ENCODE measurements at places on chromosomes 3 and 15.
A peak's percentile ranks its signal among the peaks of the same experiment; 100 is the strongest.

DNA sequence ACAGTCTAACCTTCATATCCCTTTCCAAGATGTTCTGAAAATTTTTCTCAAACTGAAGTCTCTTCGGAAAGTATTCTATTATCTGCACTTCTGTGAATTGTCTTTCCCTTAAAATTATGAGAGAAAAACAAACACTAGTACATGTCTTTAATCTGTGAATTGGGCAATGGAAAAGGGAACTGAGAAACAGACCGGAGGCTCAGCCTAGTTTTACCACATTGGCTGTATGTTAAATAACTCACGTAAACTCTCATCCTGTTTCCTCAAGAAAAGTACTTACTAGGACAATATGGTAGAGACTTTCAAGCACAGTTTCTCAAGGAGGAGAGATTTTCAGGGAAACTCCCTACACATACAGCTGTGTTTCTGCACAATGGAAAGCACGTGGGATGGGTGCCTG is 982.2 kb upstream of the SEMA6D start:
- no peak for DNase-seq

DNA sequence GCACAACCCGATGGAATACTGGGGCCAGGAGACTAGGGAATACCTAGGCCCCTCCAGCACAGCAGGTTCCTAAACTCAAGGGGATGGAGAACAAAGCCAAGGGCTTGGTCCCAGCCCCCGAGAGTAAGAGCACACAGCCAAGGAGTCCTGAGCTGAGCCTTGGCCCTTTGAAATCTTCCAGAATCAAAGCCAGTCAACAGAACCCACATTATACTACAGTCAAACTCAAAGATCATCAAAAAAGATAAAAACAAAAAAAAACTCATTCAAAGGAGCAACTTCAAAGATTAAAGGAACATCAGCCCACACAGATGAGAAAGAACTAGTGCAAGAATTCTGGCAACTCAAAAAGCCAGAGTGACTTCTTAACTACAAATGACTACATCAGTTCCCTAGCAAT is 217.0 kb downstream of the ISL2 start:
- no peak for DNase-seq

GRCh38 chr3:40254891-40255290 is 54.6 kb upstream of the EIF1B start:
- no peak for DNase-seq

DNA sequence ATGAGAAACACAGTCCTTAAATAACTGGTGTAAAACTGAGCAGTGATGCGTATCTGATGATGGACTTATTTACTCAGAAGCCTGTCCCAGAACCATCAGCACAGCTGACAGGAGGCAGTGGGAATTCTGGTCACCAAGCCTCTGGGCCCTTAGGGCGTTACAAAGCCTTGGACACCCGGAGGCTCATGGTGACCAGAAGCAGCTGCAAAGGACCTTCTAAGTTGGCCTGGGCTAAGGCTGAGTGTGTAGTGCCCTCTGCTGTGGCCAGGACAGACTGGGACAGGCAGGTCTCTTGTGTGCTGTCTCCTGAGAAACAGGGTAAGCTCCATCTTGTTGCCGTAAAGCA is 168.9 kb downstream of the ATP10A start:
- DNase-seq: no peak

- no peak for DNase-seq
These were observed 65.4 kb downstream of the KCNH8 start for GRCh38 chr3:19213603-19214220.

DNA sequence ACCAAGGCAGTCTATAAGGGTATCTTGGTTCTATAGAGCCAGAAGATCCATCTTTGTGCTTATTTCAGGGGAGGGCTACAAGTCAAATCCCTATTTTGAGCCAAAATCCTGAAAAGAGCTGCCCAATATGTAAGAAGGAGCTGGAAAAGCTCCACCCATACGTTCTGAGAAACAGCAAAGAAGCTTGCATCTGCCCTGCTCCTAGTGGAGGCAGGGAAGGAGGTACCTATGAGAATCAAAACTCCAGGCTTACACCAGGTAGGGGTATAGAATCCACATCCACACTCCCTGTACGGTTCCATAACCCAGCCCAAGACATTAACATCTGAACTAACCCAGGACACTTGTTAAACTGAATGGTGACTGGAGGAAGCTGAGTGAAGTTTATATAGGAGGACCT is 30.0 kb downstream of the PHC3 start:
- DNase-seq: no peak

DNA sequence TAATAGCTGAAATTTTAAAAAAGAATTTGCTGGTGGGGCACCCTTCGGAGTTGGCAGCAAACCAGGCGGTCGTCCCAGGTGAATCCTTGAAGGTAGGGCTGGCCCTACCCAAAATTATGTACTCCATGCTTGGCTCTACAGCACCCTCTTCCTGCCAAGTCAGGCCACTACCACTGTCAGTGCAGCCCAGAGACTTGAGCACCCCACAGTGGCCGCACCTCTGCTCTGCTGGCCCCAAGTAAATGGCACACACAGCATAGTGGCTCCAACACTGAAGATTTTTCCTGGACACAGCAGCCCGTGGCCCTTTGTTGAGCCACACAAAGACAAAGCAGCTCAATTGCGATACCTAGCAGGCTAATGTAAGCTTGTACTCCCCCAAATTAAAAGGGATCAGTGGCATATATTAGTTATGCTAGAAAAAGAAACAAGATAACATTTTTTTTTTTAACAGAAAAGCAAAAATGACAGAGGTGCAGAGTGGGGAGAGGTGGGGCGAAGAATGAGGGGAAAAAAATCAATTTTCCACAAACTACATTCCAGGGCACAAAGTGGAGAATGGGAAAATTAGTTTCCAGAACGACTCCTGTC is 250.5 kb downstream of the UACA start:
- DNase-seq: no peak

- no peak for DNase-seq
These were observed 23.9 kb upstream of the TXNRD3 start for GRCh38 chr3:126678693-126679317.

DNA sequence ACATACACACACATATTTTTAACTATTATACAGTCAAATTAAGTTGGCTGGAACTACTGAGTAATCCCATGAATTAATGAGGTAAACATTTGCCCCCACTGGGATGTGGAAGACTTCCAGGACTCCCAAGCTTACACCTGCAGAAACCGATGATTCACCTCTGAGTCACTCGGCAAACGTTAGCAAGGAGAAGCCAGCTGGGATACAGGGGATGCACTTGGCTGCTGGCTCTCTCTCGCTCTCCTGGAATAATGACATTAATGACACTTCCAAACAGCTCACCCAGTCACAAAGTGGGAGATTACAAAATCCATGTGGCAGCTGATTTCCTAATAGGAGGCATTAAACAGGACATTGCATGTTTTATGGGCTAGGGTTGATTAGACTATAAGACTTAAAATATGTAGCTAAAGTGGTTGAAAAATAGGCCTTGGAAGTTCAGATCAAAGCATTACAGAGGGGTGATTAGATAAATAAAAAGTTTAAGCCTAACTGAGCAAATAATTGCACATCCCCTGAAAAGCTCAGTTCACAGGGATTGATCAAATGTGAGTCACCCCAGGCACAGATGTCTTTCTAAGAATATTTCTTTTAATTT is 500.9 kb downstream of the SOX2 start:
- DNase-seq: peak; percentile 3

GRCh38 chr3:169901453-169901852 is 9.9 kb upstream of the SAMD7 start:
- DNase-seq: no peak

GRCh38 chr3:17431484-17432045 is 310.9 kb downstream of the TBC1D5 start:
- DNase-seq: no peak

GRCh38 chr3:98110550-98110908 is 20.0 kb upstream of the OR5H1 start:
- DNase-seq: no peak

- DNase-seq: no peak
These were observed 1.8 kb downstream of the MKRN2 start for GRCh38 chr3:12558706-12559105.

DNA sequence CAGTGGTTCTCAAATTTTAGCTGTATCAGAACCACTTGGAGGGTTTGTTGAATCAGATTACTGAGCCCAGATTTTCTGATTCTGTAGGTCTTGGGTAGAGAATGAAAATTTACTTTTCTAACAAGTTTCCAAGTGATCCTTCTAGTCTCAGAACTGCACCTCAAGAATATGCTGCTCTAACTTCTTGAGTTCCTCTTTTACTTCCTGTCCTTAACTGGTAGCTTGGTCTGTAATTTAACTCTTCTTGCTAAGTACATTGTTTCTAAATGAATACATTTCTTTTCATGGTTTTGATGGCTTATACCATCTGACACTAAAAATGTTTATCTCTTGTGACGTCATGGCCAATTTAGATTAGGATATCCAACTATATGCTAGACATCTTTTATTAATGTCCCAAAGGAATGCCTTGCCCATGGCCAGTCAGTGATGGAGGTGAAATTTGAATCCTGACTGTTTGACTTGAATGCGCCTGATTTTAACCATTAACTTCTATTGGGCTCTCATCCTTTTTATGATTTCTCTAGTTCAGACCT is 262.6 kb upstream of the NAALADL2 start:
- no peak for DNase-seq

DNA sequence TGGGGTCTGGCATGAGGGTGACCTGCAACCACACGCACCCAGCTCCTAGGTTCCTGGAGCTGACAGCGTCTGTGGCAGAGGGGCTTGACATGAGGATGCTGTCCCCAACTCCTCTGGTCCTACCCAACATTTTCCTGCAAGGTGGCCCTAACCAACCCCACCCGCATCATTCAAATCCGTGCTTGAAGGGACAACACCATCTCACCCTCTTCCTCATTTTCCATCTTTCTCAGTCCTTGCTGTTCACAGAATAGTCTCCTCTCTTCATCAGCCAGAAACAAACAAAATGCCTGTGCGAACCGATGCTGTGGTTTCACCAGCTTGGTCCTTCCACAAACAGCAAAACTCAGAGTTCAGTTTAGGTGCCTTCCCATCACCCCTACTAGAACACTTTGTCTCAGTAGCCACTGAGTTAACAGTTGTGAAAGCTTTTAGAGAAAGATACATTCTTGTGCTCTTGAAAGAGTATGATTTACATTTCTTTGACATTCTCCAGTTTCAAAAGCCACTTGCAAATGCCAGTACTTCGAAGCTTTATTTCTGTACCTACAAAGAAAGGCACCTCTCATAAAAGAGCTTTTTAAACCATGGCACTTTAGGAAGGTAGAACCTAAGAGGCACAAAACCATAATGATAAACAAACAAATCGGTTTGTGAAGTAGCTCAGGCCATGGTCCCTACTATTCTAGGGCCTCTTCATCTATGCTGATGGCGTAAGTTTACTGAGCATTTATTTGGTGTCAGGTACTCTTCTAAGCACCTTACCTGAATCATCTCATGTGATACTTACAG is 360.1 kb downstream of the SHQ1 start:
- DNase-seq: no peak

DNA sequence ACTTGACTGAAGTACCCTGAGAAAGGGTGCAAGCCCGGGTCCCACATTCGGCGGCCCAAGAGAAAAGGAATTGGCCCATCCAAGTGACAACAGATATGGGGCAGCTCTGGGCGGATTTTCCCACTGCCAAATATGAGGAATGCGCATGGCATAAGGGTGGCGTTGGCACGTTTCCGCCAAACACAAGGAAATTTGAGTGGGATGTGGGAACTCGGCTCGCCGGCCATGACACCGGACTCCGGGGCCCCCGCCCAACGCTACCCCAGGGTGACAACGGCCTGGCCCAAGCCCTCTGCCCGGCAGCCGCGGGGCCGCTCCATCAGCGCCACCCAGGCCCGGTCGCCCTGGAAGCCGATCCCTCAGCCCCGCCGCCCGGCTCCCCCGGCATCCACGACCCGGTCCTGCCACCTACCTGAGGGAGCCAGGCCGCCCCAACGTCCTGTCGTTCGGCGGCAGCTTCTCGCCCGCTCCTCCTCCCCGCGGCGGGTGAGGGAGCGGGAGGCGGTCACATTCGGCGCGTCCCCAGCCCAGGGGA is 449 bp downstream of the RAF1 start:
- DNase-seq: no peak

- DNase-seq: no peak
These were observed 23.4 kb downstream of the TMEM202 start for GRCh38 chr15:72421484-72421883.

GRCh38 chr3:108088146-108088545 is 2.7 kb downstream of the CD47 start:
- no peak for DNase-seq

DNA sequence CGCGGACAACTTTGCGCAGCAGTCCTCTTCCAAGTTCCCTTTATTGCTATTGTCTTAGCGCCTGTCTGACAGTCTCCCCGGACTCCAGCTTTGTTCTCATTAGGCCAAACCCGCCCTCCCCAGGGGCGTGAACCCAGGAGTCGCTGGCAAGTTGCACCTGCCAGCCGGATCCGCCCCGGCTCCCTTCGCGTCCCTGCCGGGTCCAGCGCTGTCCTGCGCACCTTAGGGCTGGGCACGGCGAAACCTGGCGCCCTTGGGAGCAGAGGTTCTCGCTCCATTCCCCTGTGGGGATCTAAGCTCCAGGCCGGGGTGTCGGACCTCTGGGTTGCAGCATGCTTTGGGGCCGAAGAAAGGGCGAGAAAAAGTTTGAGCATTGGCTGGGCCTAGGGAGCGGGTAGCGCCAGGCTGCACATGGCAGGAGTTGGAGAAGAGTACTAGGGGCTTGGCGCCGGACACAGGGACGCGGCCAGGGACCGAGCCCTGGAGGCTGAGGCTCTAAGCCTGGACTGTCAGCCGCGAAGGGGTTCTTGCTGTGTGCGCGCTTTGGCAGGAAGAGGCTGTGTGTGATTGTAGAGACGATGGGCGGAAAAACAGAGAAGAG is 335.1 kb upstream of the THRB start:
- no peak for DNase-seq

GRCh38 chr15:99455789-99456160 is 110.0 kb upstream of the MEF2A start:
- no peak for DNase-seq

DNA sequence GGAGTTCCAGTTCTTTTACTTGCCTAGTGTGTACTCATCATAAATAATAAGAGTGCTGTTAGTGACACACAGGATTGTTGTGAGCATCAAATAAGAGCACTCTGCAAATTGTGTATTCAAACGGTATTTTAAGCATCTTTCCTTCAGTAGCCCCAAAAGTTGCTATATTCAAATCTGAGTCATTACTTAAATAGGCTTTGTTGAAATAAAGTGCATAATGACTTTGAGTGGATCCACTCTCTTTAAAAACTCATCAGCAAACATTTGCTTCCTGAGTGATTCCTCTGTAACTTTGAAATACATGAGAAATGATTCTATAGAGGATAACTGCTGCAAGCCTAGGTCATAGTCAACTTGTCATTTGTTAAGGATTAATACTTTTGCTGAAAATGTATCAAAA is 29.3 kb upstream of the PLCL2 start:
- no peak for DNase-seq

DNA sequence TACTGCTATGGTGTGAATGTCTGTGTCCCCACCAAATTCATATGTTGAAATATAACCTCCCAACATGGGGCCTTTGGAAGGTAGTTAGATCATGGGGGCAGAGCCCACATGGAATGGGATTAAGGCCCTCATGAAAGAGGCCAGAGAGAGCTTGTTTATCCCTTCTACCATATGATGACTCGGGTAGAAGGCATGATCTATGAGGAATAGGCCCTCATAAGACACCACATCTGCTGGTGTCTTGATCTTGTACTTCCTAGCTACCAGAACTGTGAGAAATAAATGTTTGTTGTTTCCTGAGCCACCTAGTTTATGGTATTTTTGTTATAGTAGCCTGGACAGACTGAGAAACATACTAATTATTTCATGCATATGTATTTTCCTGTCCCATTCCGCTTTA is 51.9 kb downstream of the WWTR1 start:
- DNase-seq: no peak

GRCh38 chr15:55362641-55363040 is 43.6 kb downstream of the PIGB start:
- DNase-seq: no peak
